ENCODE measurements at places on chromosomes 13 and 19.

DNA sequence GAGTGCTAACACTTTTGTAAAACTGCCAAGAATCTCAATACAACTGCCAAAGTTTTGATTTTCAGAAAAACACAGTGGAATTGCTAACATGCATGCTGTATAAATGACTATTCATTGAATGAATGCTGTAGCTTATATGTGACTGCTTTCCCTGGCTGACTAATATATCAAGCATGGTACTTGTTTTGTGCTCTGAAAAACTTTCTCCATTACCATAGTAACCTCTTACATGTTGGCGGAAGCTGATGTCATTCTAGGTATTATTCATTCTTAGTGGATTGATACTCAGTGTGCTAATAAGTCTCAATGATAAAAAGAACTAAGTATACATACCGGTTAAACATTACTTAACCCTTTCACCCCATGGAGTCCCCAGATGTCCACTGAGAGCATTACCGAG is 166.1 kb upstream of the MYO16 start:
- DNase-seq, result no peak

DNA sequence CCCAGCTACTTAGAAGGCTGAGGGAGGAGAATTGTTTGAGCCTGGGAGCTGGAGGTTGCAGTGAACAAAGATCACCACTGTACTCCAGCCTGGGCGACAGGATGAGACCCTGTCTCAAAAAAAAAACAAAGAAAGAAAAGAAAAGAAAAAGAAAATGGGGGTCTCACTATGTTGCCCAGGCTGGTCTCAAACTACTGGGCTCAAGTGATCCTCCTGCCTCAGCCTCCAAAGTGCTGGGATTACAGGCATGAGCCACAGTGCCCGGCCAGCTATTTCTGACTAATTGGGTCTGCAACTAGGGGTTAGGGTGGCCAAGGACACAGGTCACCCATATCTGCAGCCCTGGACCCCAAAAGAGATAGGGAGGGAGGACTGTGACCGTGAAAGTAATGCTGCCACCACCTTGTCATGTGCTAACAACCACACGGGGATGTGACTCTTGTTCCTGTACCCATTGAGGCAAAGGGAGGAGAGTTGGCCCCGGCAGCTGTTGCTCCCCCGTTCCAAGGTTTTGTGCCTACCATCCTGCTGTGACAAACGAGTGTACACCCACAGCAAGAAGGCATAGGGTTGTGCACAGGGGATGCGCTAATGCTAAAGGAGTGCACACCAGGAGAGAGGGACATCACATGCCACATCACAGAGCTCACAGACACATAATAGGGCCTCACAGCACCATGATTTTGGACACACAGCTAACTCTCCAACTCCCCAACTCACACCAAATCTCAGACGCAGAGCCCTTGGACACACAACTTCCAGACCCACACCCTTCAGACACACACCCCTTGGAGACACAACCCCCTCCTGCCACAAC is 619 bp downstream of the MEF2B start:
- DNase-seq, result no peak

- no peak for DNase-seq
Measured at GRCh38 chr19:55697069-55697440, 22.0 kb downstream of the EPN1 start.

GRCh38 chr19:40762754-40763470 is 11.9 kb downstream of the SNRPA start:
- DNase-seq, result no peak

- no peak for DNase-seq
Measured at GRCh38 chr13:46539231-46539630, 13.7 kb upstream of the LRCH1 start.

- DNase-seq, result no peak
Measured at GRCh38 chr13:36862002-36862685, 43.1 kb downstream of the RFXAP start.

GRCh38 chr19:35246466-35247092 is 2.2 kb upstream of the LSR start:
- DNase-seq, result no peak

DNA sequence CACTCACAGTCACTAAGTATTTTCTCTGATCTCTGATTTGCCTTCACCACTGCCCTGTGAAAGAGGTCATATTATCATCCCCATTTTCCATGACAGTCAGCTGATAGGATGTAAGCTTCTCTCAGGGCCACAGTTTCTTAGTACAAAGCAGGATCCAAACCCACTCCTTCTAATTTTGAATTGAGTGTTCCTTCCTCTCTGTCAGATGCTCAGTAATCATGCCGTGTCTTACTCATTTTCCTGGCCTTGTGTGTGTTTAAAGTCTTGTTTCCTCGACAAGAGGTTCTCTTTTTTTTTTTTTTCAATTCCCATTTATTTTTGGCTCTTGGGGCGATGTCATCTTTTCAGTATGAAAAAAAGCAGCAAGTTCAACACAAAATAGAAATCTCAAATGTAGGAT is 72.3 kb downstream of the NAA16 start:
- DNase-seq, result no peak

GRCh38 chr13:44591316-44591715 is 15.2 kb upstream of the TSC22D1 start:
- DNase-seq, result no peak

DNA sequence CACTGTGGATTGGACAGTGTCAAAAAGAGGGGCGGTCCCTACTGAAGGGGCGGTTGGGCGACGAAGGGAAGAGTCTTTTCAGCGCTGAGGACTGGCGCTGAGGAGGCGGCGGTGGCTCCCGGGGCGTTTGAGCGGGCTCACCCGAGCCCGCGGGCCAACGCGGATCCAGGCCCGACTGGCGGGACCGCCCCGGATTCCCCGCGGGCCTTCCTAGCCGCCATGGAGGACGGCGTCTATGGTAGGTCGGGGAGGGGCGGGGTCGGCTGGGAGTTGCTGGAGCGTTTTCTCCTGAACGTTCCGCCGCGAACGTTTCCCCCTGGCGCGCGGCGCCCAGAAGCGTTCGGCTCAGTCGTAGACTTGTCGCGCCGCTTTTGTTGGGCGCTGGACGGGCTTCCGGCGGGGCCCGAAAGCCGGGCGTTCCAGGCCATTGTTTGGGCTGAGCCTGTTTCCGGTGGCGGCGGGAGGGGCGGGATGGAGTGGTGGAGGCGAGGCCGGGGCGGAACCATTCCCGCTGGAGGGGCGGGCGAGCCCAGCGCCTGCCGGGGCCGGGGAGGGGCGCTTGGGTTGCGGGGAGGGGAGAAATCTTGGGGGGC is at the start of gene CYTH2:
TSS of gene CYTH2 (plus strand) at position 81 of the 593 bp plus-strand sequence. CDS start at position 220, 139 bp downstream.
- peak; percentile 78 for DNase-seq

DNA sequence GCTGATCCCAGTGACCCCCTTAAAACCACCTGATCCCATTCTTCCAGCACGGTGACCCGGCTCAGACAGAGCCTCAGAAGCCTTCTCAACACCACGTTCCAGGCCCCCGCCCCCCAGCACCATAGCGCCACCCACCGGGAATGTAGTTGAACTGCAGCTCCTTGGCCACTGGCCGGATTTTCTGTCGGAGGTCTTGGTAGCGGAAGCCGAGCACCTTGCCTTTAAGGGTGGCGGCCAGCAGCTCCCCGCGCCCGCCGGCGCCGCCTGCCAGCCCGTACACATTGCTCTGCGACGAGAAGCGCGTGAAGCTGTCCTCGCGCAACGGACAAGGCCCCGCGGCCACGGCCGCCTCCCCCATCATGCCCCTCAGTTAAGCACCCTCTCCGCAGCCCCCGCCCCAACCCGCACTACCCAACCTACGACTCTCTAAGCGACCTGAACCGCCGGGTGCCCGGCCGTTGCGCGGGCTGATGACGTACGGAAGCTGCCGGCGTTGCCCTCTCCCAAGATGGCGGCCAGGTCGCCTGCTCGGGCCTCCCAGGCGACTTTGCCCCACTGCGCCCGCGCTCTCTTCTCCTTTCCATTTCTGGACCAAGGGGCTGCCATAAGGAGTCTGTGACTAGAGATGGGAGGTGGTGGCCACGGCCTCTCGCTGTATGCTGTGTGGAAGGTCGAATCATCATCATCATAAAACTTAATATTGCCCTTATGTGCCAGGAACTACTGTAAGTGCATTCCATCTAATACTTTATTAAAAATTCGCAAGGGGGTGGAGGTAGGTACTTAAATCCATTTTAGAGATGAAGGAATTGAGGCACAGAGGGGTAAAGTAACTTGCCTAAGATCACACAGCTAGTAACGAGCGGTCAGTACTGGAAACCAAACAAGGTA is at the start of gene KPTN:
TSS of gene KPTN (minus strand) at position 420 of the 891 bp plus-strand sequence. CDS start at position 361, 59 bp downstream.
- peak; percentile 93 for DNase-seq

DNA sequence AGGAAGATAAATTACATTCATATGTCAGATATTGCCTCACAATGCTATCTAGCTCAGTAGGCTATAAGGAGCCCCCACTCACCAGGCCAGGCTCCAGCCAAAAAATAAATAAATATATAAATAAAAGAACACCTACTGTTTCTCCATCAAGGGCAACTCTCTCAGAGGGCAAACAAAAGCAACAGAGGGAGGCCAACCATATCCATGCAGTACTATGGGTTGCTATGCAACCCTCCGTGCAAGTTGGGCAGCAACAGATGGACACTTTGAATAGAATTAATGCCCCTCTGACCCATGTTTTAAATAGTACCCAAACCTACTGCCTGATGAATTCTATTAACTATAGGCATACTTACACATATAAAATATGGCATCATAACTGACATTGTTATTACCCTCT is 279.8 kb upstream of the EDNRB start:
- DNase-seq, result no peak

DNA sequence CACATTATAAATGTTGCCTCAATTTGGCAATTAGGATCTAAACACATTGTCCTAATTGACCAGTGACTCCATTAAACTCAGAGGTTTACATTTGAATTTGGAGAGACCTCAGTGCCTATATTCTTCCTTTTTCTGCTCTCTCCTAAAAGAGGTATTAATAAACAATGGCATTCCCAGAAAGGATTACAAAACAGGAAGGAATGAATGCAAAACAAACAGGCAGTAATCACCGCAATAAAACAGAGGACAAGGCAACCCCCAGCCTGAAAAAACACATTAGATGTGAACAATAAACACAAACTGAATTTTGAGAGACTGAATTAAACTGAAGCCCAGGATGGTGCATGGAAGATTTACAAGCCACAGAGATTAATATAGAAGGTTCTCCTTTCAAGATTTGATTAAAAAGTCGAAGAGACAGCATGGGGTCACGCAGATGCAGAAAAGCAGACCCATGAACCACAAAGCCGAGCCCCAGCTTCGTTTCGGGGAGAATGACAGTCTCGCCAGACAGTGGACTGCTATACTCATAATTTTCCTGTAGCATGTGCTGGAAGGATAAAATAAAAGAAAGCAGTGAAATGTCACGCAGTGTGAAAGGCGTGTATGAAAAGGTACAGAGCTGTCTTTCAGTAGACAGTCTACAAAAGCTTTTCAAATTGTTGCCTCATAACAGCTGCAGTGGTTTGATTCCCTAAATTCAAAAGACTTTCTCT is 503.0 kb downstream of the LIG4 start:
- no peak for DNase-seq

DNA sequence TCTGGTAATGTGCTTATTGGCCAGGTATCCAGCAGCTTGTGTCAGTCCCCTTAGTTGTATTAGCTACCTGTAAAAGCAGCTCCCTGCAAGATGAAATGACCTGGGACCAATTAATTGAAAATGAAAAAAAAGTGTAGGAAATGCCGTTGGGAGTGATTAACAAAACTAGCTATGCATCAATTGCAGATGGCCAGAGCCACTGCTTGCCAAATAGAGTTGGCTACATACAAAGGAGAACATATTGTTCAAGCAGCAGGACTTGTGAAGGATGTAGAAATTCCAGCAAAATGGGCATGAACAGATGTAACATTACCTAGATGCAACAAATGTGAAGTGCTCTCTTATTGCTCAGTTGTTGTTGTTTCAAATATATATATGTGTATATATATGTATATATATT is 300.5 kb downstream of the PCDH17 start:
- DNase-seq, result no peak

- no peak for DNase-seq
Measured at GRCh38 chr19:31491242-31491641, 142.0 kb upstream of the TSHZ3 start.

DNA sequence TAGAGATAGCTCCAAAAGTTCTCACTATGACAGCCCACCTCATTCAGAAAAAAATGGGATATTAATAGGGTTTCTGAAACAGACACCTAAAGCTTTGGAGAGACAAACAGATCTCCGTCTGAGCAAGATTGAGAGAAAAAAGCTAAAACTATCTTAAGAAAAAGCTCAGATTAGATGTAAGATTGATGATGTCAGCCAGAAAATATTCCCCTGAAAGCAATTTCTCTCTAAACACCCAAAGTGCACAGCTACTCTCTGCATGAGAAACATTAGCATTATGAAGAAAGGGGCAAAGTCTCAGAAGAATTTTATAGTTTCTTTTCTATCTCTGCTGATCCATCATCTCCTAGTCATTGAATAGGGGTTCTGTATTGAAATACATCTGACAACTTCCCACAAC is 148.9 kb downstream of the ZNF737 start:
- no peak for DNase-seq

DNA sequence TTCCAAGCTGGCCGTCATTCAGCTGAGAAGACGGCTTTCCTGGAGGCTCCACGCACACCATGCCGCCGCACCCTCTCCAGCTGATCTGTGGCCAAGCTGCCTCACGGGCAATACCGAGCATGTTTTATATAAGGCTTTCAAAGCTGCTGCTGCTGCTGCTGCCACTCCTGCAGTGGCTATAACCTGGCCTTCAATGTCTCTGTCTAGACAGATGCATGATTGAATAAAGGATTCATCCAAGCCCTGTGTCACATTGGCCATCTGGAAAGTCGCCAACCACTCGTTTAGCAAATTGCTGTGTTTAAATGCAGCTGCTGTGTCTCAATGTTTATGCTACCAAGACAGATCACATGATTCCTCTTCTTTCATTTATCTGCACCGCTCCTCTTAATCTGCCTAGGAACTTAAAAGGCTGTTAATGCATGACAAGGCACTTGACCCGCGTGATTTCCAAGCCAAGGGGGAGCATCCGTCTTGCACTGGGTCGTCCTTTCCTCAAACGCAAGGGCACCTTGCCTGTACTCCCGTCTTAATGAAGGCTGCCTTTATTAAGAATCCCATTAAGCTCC is 114.3 kb downstream of the TEX26 start:
- DNase-seq, result no peak

GRCh38 chr19:35975608-35976214 is 19.3 kb upstream of the SDHAF1 start:
- no peak for DNase-seq

GRCh38 chr19:16320987-16321386 is 3.6 kb upstream of the KLF2 start:
- no peak for DNase-seq

DNA sequence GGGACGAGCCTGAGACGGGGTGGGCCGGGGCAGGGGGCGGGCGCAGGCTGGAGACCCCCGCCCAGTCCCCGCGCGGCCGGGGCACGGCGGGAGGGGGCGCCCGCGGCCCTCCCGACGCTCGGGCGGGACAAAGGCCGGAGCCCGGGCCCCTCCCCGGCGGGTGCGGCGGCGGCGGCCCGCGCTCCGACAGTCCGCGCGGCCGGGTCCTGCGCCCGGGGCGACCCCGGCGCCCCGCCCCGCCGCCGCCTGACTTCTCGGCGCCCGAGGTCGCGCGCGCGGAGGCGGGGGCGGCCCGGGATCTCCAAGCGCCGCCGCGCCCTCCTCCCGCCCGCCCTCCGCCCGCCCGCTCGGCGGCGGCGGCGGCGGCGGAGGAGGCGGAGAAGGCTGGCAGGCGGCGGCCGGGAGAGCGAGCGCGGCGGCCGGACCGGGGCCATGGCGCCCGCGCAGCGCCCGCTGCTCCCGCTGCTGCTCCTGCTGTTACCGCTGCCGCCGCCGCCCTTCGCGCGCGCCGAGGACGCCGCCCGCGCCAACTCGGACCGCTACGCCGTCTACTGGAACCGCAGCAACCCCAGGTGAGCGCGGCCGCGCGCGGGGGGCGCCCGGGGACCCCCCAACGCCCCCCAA is at the start of gene EFNA2:
TSS of gene EFNA2 (plus strand) at position 137 of the 624 bp plus-strand sequence. CDS start at position 433, 296 bp downstream.
- no peak for DNase-seq

GRCh38 chr19:4972509-4973230 is 3.8 kb downstream of the KDM4B start:
- DNase-seq, result no peak

Measured in neural crest cell (in vitro differentiated cells).